ENCODE measurements at places on chromosomes 7 and 10.
A peak's percentile ranks its signal among the peaks of the same experiment; 100 is the strongest.

GRCh38 chr10:14586901-14587300, 187.8 kb downstream of the FAM107B start:
- peak overlapping the region; percentile 45 for H3K27ac ChIP-seq
- no peak overlapping the region for H3K4me3 ChIP-seq
- H3K4me1 ChIP-seq, result peaks cover 9% of the 10 kb centered on the region
- H3K36me3 ChIP-seq, result no peaks in the 10 kb centered on the region
- no peaks in the 10 kb centered on the region for H3K27me3 ChIP-seq
- no peak for DNase-seq

GRCh38 chr10:113007821-113008220, 57.8 kb downstream of the TCF7L2 start:
- no peaks in the 10 kb centered on the region for H3K36me3 ChIP-seq
- H3K27me3 ChIP-seq, result no peaks in the 10 kb centered on the region
- no peak overlapping the region for H3K27ac ChIP-seq

GRCh38 chr7:133252506-133252857, 396 bp upstream of the EXOC4 start:
- no peak for DNase-seq
- no peak overlapping the region for H3K27ac ChIP-seq
- no peaks in the 10 kb centered on the region for H3K36me3 ChIP-seq
- H3K27me3 ChIP-seq, result no peaks in the 10 kb centered on the region

GRCh38 chr7:158017111-158018097, 570.2 kb downstream of the PTPRN2 start:
- no peak overlapping the region for H3K27ac ChIP-seq
- DNase-seq, result no peak
- H3K27me3 ChIP-seq, result peaks cover 14% of the 10 kb centered on the region
- peaks cover 7% of the 10 kb centered on the region for H3K4me1 ChIP-seq
